Tibial nerve (tissue), 4 donors: ENCODE measurements at places on chromosomes 5 and 9. TPM values are rescaled to one million over a fixed set of nuclear protein-coding genes. Genes with fewer than 3 reads are reported as not detected.

MAP1B gene
- total RNA-seq, result 474 TPM

BAAT gene
- total RNA-seq, result not detected

SMIM32 gene
- not detected for total RNA-seq

- no peak for DNase-seq
These were observed 342.5 kb upstream of the ACTBL2 start for GRCh38 chr5:57825031-57825686.
